ENCODE measurements at places on chromosomes 6 and 20.
A peak's percentile ranks its signal among the peaks of the same experiment; 100 is the strongest.

DNA sequence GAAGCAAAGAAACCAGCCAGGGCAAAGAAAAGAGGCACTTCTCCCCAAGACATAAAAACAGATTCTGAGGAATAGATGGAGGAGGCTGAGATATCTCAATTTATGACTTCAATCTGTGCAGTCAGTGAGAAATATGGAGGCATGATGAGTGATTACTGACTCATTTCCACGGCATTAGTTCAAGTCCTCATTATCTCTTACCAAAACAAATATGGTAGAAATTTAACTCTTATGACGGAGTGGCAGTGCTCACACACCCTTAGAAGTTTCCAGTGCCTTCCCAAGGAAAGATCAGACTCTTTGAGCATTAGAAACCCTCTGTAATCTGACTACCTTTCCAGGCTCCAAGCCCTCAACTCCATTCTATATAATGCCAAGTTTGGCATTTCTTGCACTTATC is 364.1 kb downstream of the ARHGAP18 start:
- no peak for DNase-seq

- no peak for DNase-seq
Measured at GRCh38 chr6:1711136-1711535, 101.4 kb downstream of the FOXC1 start.

DNA sequence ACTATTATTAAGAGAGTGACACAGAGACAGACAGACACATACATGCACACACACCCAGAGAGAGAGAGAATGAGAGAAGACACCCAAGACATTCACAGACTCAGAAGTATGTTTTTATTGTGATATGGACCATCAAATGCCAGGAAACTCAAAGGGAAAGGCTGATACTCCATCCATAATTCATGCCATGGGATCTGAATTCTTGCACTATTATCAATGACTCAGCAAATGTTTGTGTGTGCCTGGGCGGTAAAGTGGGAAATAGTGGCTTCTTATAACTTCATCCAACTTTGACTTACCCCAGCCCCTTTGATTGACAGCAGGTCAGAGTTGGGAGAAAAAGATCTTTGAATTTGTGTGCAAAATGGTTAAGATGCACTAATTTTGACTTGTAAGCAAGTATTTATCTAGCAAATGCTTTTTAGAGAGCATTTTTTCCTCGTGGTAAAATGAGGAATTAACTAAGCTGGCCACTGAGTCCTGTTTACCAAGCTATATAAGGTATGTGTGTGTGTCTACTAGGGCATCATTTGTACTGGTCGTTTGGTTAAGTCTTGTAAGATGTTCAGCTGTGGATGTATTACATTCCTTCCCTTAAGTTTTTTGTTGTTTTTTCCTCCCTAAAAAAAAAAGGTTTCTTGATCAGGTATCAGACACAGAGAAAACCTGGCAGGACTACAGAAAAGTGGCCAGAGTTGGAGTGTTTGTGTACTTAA is 3.0 kb upstream of the CCN2 start:
- no peak for DNase-seq

DNA sequence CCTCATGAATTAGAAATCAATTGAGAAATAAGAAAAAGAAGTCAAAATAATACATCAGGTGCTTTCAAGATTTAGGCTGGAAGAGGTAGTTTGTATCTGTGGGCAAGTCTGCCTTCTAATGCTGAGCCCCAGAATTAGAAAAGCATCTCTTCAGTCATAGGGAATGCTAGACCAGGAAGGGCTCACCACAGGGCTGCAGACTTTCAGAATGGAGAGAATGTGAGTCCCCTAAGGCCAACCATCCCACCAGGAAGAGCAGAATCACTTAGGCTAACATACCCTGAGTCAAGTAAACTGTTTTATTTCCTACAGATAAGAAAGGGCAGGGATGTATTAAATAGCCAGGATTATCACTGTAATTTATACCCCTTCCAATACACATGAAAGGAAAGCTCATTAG is 510.2 kb downstream of the RNF144B start:
- no peak for DNase-seq

GRCh38 chr6:49980898-49981297 is 11.5 kb upstream of the DEFB113 start:
- no peak for DNase-seq

- peak; percentile 4 for DNase-seq
Measured at GRCh38 chr6:107458672-107459282, 587 bp downstream of the PDSS2 start.

DNA sequence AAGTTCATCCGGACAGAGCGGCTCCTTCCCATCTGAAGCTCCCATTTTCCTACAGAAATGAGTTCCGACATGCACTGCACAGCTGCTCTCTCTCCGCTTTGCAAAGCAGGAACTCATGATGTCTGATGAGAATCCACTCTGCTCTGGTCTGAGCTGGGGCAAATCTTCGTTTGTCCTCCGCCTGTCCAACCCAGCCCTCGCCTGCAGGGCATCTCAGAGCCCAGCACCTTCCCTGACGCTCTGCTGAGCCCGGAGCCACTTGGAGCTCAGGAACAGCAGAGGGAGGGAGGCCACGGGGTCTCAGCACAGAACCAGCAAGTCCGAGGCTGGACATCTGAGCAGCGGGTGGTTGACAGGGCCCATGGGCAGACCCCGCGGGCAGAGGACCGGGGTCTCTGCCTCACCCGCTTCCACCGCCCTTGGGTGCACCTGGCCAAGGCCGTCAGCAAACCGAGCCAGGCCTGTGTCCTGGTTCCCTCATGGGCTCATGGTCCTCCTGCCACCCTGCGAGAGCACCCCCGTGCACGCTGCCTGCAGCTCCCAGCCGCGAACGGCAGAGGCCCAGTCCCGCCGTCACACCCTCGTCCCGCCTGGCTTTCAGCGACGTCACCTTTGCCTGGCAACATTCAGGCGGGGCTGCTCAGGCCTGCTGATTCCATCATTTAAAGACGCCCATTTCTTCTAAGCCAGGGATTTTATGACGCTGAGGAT is 78.5 kb upstream of the BHLHE23 start:
- DNase-seq: no peak

- no peak for DNase-seq
Measured at GRCh38 chr6:51528556-51528955, 558.9 kb downstream of the PKHD1 start.

DNA sequence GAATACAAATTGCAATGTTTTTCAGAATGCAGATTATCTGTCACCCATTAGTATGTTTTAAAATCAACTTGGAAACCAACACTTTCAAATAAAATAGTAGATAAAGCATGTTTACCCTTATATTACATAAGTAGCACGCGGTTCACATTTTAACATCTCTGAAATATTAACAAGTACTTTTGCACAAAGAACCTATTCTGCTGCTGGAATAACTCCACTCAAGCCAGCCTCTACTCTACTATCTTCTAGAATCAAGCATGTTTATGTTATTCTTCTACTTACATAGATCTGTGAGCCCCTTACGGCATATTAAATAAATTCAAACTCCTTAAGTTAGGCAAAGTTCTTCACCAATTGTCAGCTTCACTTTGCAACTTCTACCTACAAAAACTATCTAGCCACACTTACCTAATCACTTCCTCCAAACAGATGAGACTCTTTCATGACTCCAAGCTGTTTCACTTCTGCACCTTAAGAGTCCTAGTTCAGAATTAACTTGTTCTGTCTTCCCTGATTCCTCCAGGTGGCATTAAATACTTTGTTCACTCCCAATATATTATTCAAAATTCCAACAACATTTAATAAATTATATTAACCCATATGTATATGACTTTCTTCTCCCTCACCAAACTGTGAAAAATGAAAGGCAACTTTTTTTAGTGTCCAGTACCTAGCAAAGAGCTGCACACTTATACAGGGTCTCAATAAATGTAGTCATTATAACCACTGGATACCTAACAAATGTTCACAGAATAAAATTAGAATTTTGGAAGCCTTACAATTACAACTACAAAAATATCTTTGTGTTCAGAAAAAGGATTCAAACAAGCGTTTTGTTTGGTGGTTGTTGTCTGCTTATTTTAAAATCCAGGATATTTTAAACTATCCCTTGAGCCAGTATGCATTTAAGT is 12.1 kb downstream of the CEP85L start:
- no peak for DNase-seq

DNA sequence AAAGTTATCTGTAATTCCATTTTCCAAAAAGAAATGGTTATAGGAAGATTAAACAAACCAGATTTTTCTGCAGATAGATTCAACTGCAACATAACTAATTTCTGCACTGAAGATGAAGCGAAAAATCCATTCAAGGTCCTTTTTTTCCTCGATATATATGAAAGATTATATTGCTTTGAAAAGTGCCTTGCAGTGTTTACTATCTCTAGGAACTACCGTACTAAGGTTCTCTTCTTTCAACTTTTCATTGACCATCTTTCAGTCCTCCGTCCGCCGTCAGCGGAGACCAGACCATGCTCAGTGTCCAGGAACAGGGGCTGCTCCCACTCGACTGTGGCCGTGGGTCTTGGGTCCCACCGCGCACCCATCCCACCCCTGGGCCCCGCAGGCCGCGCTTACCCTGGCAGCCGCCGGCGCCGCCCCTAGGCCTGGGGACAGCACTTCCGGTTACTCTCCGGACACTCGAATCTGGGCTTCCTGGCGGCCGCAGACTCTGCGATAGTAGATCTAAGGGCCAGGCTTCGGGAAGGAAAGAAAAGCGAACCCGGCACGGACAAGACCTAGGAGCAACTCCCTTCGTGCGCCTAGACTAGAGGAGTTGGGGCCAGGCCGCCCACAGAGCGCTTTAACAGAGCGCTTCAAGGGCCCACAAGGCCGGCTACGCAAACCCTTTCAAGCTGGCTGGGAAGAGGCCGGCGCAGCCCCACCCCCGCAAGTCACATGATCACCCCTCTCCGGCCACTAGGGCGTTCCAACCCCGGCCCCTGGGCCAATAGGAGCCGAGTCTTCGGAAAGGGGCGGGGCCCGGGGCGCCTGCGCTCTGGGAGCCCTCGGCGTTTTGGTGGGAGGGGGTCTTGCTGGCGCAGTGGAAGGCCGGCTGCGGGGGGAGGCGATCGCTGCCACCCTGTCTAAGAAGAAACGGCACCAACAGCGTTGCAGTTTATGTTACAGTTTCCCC is at the start of gene ZNF322:
TSS of gene ZNF322 (minus strand) at position 705 of the 958 bp plus-strand sequence. CDS start 21,193 bp downstream, outside the sequence.
- DNase-seq: peak; percentile 92

DNA sequence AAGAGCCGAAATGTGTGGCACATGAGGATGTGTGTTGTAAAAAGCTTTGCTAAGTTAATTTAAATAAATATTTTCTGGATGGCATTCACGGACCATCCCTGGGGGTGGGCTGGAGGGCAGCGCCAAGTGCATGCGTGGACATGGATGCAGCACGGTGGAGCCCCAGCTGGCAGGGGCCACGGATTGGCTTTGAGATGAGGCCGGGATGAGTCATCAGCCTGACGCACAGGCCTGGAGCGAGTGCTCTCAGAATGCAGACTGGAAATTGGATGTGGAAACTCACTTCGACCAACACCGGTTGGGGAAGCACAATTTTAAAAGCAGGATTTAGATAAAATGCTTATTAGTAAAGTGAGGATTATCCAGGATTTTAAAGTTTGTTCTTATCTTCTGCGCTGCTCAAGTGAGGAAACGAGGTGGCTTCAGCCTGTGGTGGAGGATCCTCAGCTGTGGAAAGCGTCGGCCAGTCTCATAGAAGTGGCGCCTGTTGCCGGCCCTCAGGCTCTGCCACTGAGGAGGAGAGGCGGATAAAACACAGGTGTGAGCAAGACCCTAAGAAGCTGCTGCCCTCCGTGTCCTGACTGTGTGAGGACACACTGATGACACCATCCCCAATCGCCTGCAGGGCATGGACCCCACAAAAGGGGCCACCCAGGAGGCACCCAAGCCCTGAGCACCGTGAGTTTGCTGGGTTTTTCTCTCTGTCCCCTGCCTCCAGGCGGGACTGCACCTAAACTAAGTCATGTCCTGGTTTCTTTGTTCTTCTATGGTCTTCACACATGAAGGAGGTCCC is 279.7 kb downstream of the CDH4 start:
- no peak for DNase-seq

DNA sequence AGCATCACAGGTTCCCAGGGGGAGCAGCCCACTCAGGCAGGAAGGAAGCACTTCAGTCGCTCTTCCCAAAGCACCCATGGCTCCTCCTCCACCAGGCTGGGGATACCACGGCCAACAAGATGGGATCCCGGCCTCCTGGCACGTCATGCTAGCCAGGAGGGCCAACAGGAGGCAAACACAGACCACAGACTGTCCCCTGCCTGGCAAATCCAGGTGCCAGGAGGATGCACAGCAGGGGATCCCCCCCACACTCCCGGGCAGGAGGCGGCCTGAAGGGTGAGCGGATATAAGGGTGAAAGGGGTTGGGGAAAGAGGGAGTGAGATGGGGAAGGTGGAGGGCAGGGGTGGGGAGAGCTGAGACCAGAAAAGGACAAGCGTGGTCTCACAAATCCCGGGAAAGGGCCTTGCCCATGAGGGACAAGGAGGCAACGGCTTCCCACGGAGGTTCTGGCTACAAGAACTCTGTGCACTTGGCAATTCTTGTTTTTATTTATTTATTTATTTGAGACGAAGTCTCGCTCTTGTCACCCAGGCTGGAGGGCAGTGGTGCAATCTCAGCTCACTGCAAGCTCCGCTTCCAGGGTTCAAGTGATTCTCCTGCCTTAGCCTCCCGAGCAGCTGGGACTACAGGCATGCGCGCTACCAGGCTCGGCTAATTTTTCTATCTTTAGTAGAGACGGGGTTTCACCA is 7.2 kb downstream of the PXDC1 start:
- no peak for DNase-seq
